ENCODE measurements at places on chromosomes 1 and 21.
A peak's percentile ranks its signal among the peaks of the same experiment; 100 is the strongest.

DNA sequence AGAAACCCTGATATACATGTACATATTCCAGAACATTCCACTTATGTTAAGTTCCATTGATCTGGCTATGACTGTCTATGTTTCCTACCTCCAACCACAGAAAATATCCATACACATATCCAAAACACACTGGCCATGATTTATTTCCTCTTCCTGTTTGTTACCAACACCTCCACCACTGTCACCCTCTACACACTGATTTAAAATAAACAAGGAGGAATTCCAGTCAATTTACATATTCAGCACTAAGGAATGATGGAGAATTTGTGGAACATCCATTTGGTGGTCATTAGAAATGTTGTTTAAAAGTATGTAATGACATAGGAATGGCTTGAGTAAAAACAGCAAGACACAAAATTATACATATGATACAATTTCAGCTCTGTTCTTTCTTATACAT lies 5.5 kb upstream of the STX6 start:
- no peak for DNase-seq

GRCh38 chr1:169392406-169392805 lies 24.4 kb downstream of the BLZF1 start:
- DNase-seq: no peak

DNA sequence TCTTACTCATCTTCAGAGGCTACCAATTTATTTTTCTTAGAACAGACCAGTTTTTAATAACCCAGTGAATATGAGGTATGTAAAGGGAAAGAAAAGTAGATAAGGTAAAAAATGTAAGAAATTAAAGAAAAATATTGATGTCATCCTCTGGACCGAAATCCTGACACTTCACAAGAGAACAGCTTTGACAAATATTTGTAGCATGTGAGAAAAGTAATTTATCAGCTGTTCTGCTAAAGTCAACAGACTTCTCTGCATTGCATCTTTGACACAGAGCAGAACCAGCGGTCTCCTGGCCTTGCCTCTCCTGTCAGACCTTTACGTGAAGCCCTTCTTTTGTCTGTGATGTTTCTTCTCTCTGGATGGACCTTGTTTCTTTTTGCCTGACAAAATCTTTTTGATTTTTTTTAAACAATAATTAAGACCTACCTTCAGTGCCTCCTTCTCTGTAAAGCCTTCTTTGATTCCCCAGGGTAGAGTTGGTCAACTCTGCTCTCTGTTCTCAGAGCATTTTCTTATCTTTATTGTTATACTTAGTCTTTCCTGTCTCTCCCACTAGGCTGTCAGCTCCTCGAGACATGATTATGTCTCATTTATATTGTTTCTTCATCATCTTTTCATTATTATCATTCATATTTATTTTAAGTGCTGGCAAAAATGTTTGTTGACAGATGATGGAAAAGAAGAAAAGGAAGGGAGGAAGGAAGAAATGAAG lies 35.4 kb downstream of the RGS4 start:
- DNase-seq: no peak

DNA sequence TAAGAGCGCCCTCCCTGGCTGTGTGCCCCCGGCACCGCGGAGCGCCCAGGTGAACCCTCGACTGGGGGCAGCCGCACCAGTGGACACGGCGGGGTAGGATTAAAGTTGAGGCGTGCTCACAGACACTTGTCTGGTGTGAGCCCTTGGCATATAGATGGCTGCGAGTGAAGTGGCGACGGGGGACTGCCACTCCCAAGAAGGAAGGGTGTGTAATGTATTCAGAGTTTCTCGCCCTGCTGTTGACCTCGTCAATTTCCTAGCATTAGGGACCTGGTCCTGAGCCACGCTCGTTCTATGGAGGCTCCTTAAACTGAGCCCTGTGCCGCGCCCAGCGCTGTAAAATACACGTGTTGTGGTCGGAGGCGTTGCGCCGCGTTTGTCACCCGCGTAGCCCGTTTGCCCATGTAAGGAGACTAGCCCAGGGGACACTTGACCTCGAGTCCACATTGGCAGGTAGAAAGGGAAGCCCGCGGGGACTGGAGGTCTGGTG lies 554 bp downstream of the EVA1C start:
- no peak for DNase-seq

- no peak for DNase-seq
Measured at GRCh38 chr21:44701023-44701400, 4.0 kb downstream of the KRTAP10-12 start.

DNA sequence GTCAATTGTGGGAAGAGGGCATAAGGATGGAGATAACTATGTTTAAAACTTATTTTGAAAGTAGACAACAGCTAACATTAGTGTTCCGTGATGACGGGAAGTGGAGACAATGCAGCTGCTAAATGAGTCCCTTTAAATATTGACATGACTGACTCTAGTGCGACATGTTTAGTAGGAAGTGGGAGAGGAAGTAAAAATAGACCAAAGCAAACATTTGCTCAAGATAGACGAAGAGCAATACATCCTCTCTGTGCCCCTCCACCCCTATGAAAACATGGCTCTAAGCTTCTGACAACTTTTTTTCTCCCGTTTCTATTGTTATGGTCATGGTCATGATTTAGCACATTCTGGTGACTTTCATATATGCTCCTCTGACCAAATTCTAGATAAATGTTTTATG lies 60.0 kb upstream of the HMCN1 start:
- no peak for DNase-seq

DNA sequence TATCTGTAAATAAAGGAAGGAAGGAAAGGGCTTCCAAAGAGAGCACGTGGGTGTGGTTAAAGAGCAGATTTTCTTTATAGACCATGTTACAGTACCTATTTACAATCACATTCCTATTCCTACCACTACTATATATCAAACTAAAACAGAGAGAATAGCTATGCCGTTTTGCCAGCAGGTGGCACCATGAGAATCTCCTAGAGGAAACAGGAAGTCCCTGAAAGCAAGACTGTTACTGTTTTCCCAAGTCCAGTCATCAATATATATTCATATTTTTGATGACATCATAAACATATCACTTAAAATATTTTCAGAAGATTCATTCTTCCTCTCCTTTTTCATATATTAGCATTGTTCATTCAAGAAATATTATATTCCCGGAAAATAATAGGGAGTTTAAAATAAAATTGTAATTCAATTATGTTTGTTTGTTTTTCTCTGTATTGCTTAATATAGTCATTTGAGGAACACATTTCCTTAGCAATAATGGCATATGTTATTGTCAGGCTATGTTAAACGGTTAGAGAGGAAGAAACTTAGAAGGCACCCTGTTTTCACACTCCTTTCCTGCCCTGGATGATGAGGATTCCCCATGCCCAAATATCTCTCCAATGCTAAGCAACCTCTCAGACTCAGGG lies 6.6 kb downstream of the CCDC190 start:
- DNase-seq: no peak

GRCh38 chr21:41932191-41932575 lies 21.6 kb downstream of the C2CD2 start:
- no peak for DNase-seq

DNA sequence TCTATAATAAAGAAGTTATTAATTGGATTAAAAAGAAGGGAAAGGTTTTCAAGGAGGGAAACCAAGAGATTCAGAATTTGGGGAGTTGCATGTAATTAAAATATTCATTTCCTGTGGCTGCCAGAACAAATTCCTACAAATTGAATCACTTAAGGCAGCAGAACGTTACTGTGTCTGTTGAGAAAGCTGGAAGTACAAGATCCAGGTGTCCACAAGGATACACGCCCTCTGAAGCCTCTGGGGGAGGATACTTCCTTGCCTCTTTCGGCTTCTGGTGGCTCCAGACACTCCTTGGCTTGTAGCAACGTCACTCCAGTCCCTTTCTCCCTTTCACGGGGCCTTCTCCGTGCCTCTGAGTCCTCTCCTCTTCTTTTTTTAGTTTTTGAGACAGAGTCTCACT lies 67.9 kb downstream of the KAZN start:
- no peak for DNase-seq

GRCh38 chr1:89295187-89295586 lies 22.5 kb upstream of the GBP5 start:
- DNase-seq: no peak

GRCh38 chr1:3803905-3804626 lies 7.8 kb upstream of the LRRC47 start:
- DNase-seq: no peak

DNA sequence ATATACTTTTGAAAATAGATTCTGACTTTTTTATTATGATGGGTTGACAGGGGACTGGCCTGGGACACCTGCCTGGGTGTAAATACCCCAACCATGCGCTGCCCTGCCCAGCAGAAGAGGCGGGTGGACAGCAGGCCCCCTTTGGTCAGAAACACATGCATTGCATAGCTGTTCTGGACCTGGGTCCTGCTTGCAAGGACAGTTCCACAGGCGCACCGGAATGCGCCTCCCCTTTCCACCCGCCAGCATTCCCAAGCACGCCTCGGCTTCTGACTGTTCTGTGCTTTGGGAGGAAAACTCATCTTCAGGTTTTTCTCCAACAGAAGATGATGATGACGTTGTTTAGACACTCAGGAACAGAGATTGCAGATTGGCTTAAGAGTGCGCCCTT lies 428 bp upstream of the ZNF678 start:
- no peak for DNase-seq

- DNase-seq: no peak
Measured at GRCh38 chr21:45535341-45536081, 6.7 kb downstream of the SLC19A1 start.

- DNase-seq: no peak
Measured at GRCh38 chr1:63368131-63368530, 704 bp downstream of the ALG6 start.

GRCh38 chr1:145977486-145978470 lies 13.3 kb downstream of the POLR3GL start:
- DNase-seq: peak; percentile 45

DNA sequence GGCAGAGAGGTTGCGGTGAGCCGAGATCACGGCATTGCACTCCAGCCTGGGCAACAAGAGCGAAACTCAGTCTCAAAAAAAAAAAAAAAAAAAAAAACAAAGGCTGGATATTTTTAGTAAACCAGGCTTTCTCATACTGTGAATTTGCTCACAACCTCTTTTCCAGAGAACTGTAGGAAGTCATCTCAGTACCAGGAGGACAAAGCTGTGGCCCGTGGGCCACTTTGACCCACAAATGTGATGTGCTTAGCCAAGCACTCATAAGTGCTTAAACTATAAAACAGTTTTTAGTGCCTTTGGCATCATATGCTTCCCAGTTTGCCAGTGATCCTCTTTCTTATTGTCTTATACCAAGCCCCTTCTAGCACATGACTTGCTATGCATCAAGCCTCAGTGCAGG lies 46.5 kb downstream of the RNF11 start:
- DNase-seq: no peak

- DNase-seq: no peak
Measured at GRCh38 chr1:24248859-24249258, 61.8 kb upstream of the IFNLR1 start.

DNA sequence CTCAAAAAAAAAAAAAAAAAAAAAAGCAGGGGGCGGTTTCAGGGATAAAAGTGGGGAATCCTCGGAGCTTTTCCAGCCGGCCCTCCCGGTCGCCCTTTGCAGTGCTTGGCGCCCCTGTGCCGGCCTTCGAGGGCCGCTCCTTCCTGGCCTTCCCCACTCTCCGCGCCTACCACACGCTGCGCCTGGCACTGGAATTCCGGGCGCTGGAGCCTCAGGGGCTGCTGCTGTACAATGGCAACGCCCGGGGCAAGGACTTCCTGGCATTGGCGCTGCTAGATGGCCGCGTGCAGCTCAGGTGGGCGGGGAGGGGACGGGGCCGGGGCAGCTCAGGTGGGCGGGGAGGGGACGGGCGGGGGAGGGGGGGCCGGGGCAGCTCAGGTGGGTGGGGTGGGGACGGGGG lies 25.3 kb downstream of the RNF223 start:
- DNase-seq: no peak

- no peak for DNase-seq
Measured at GRCh38 chr1:113782406-113782805, 23.1 kb upstream of the PHTF1 start.

DNA sequence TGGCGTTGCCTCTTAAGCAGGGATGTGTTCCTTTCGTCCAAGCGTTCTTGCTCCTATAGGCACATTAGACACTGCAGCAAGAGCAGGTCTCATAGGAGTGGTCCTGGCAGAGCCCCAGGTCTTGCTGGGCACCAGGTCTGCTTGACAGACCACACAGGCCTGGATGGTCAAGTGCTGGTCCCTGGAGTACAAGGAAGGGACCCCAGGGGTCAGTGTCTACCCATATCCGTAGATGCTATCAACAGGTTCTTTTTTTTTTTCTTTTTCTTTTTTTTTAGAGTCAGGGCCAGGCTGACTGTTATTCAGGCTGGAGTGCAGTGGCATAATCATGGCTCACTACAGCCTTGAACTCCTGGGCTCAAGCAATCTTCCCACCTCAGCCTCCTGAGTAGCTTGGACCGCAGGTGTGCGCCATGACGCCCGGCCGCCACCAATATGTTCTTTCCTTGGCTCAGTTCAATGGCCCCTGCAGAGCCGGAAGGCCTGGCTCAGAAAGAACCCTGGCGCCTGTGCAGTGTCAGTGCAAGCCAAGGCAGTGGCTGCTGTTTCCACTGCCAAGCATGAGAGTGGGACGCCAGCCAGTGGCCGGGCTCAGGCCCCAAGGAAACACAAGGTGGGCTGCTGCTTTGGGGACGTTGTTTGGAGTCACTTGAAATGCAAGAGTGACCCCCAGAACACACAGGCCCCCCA lies 10.0 kb upstream of the TNFRSF8 start:
- no peak for DNase-seq

DNA sequence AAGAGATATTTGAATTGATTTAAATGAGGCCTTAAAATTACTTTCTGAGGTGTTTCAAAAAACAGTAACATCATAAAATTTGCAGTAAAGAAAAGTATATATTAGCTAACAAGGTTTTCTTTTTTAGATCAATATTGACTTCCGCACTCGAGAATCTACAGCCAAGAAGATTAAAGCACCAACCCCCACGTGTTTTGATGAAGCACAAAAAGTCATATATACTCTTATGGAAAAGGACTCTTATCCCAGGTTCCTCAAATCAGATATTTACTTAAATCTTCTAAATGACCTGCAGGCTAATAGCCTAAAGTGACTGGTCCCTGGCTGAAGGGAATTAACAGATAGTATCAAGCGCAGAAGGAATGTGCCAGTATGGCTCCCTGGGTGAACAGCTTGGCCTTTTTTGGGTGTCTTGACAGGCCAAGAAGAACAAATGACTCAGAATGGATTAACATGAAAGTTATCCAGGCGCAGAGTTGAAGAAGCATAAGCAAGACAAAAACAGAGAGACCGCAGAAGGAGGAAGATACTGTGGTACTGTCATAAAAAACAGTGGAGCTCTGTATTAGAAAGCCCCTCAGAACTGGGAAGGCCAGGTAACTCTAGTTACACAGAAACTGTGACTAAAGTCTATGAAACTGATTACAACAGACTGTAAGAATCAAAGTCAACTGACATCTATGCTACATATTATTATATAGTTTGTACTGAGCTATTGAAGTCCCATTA lies 3.6 kb downstream of the RGS1 start:
- no peak for DNase-seq

GRCh38 chr1:112575154-112575804 lies 43.7 kb downstream of the ST7L start:
- no peak for DNase-seq

GRCh38 chr1:177384461-177384860 lies 213.7 kb downstream of the BRINP2 start:
- no peak for DNase-seq
